Kidney epithelial cell (primary cell): ENCODE measurements at places on chromosomes 12 and 14. TPM values are rescaled to one million over a fixed set of nuclear protein-coding genes. Genes with fewer than 3 reads are reported as not detected.

The AKAP5 gene
- 1.2 and 1.5 TPM in 2 replicates for total RNA-seq

The ENDOU gene
- not detected in 2 replicates for total RNA-seq

The RNASE1 gene
- not detected in 2 replicates for total RNA-seq

The CCNB1IP1 gene
- total RNA-seq, result 236 and 246 TPM in 2 replicates

The FZD10 gene
- total RNA-seq, result 5.1 and 5.5 TPM in 2 replicates

The PPP2R5E gene
- total RNA-seq, result 21.6 and 22.3 TPM in 2 replicates
